ENCODE measurements at places on chromosomes 12 and 14. TPM values are rescaled to one million over a fixed set of nuclear protein-coding genes. Genes with fewer than 3 reads are reported as not detected.

The SAMD15 gene
- 0.75 TPM for total RNA-seq

The CIDEB gene
- total RNA-seq: not detected

The RERGL gene
- total RNA-seq: not detected

The CLEC4A gene
- not detected for total RNA-seq

The LALBA gene
- not detected for total RNA-seq

The LMNTD1 gene
- total RNA-seq: 0.15 TPM

The ETV6 gene
- total RNA-seq: 2.0 TPM

The RNASE4 gene
- total RNA-seq: 36.7 TPM

The KDM5A gene
- total RNA-seq: 30.6 TPM

The AQP2 gene
- not detected for total RNA-seq

The JDP2 gene
- 40.6 TPM for total RNA-seq

The GPRC5D gene
- not detected for total RNA-seq

The NTS gene
- total RNA-seq: 0.40 TPM

The LRRC9 gene
- total RNA-seq: 0.20 TPM

The NOS1 gene
- not detected for total RNA-seq

The SPX gene
- 310 TPM for total RNA-seq

The KIF5A gene
- total RNA-seq: 0.09 TPM

The SMCO3 gene
- not detected for total RNA-seq

The NFE2 gene
- total RNA-seq: 0.72 TPM

The POU6F1 gene
- 4.7 TPM for total RNA-seq

The MUCL1 gene
- total RNA-seq: not detected

The MYH6 gene
- not detected for total RNA-seq

The PTPRQ gene
- total RNA-seq: 0.17 TPM

The NPFF gene
- total RNA-seq: 1.0 TPM

The PLA2G1B gene
- total RNA-seq: not detected

The ADCY6 gene
- 8.0 TPM for total RNA-seq

The LYZ gene
- total RNA-seq: not detected
